ENCODE measurements at places on chromosomes 1 and 21. TPM values are rescaled to one million over a fixed set of nuclear protein-coding genes. Genes with fewer than 3 reads are reported as not detected.

The SIM2 gene
- not detected for total RNA-seq

The HRNR gene
- total RNA-seq = not detected

The COL8A2 gene
- 0.05 TPM for total RNA-seq

The RSPH1 gene
- total RNA-seq = 0.38 TPM

DNA sequence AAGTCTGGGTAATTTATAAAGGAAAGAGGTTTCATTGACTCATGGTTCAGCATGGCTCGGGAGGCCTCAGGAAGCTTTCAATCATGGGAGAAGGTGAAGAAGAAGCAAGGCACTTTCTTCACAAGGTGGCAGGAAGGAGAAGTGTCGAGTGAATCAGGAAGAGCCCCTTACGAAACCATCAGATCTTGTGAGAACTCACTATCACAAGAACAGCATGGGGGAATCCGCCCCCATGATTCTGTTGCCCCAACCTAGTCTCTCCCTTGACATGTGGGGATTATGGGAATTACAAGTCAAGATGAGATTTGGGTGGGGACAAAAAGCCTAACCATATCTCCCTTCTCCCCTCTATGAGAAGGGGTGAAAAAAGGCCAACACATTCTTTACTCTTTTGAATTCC lies 11.2 kb upstream of the IVNS1ABP start:
- no peak for DNase-seq

DNA sequence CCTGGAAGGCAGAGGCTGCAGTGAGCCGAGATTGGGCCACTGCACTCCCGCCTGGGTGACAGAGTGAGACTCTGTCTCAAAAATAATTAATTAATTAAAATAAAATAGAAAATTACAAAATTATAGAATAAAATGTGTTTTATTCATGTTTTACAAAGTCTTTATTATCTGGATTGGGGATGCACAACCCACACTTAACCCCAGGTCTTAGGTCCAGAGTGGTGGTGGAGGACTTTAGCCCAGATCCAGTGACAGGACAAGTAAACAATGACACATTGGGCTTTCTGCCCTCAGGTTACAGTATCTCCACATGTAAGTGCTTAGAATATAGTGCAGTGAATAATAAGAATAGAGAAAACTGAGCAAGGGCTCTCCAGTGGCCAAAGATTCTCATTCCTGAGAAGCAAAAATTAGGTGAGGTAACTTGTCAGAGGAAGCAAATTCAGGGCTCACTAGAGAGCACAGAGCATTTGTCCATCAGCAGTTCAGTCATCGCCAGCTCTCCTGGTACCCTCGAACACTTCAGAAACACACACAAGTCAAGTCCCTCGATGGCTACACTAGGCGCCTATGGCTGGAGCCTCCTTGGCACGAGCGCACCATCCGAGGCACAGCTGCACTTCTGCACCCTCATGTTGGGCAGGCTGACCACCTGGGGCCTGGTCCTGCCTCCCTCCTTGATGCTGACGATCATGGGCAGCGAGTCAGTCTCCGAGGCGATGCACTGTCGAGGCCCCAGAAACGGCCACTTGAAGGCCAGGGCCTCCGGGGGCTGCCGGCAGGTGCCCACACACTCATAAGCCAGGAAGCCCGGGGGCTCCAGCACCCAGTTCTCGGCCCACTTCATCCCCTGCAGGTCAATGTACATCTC lies 2.6 kb downstream of the LEFTY1 start:
- DNase-seq = no peak

GRCh38 chr1:163583661-163584181 lies 262.0 kb downstream of the NUF2 start:
- DNase-seq = no peak

- DNase-seq = no peak
Observed at GRCh38 chr1:92298213-92298572, 594 bp downstream of the GLMN start.

DNA sequence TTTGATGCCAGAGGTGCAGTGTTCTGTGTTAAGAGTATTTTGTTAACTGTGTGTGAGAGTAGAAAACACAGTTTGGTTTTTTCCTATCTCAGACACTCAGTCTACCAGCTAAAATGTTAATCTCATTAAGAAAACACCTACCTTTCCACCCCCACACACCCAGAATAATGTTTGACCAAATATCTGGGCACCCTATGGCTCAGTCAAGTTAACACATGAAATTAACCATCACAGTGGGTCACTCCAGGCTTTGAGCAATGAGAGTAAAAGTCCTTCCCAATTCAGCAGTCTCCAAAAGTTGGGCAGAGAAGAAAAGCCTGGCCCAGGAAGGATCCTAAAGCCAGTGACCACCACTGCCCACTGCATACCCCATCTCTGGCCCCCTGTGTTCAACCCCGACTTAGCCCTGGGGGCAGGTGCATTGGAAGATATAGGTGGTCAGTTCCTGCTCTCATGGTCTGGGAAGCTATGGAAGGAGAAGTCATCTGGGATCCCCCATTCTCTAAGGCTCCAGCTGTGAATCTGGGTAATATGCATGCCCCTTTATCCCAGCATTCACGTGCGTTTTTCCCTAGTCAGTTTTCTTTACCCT lies 50.2 kb upstream of the CSF3R start:
- no peak for DNase-seq

Measured in CD4-positive, alpha-beta T cell (primary cell).